ENCODE measurements at places on chromosomes 11 and 22.
A peak's percentile ranks its signal among the peaks of the same experiment; 100 is the strongest.

DNA sequence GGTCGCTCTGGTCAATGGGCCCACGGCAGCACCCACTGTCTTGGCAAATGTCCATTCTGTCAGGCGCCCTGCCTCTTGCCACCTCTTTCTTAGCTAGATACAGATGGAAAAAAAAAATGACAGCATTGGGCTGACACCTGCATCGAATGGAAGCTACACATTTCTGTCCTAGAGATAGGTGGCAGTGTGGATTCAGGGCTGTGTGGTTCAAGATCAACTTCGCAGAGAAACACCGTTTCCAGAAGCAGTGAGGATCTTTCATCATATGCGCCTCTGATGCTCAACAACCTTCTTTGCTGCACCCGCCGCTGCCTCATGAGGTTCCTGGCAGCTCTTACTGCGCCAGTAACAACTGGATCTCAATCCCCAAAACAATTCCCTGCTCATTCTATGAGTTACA lies 236.3 kb downstream of the KIRREL3 start:
- DNase-seq: no peak

GRCh38 chr11:73217131-73217809 lies 811 bp upstream of the P2RY2 start:
- no peak for DNase-seq

- no peak for DNase-seq
Measured at GRCh38 chr11:85884581-85885021, 29.4 kb downstream of the CCDC83 start.

- no peak for DNase-seq
Measured at GRCh38 chr11:46315783-46316563, 31.3 kb upstream of the DGKZ start.

DNA sequence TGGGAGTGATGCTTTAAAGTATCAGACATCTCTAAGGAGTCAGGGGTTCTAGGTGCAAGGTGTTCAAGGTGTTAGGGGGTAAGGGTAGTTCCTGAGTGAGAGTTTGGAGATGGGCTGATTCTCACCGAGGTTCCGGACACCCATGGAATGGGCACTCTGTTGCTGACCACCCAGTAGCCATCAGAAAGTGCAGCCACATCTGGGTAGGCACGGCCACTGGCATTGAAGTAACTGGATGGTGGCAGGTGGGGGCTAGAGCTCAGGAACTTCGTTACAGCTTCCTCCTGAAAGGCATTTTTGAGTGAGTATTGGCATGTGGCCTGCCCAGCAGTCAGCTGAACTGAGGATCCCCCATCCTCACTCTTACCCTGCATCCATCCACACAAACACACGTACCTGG lies 3.0 kb upstream of the TAF10 start:
- DNase-seq: no peak

DNA sequence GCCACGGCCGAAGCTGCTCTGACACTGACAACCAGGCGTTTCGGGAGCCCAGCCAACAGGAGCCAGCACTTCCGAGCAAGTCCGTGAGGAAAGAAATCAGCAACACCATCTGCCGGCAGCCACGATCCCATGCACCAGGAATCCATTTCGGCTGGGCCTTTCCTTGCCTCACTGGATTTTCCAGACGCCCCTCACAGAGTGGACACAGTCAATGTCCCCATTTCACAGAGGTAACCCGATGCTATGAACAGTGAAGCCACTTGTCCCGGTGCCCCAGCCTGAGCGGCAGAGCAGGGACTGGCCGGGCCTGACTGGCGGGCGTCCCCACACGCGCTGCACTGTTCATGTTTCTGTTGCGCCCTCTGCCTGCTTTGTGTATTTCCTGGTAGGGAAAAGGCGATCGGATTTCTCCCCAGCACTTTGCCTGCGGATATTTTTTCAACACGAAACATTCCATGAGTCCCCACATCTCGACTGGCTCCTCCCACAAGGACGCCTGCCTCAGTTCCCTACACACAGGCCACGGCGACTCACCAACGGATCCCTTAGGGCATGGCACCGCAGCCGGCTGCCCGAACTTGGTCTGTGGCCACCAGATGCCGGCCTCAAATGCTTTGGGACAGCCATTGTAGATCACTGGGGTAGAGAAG lies 55.3 kb downstream of the TRMU start:
- DNase-seq: no peak

DNA sequence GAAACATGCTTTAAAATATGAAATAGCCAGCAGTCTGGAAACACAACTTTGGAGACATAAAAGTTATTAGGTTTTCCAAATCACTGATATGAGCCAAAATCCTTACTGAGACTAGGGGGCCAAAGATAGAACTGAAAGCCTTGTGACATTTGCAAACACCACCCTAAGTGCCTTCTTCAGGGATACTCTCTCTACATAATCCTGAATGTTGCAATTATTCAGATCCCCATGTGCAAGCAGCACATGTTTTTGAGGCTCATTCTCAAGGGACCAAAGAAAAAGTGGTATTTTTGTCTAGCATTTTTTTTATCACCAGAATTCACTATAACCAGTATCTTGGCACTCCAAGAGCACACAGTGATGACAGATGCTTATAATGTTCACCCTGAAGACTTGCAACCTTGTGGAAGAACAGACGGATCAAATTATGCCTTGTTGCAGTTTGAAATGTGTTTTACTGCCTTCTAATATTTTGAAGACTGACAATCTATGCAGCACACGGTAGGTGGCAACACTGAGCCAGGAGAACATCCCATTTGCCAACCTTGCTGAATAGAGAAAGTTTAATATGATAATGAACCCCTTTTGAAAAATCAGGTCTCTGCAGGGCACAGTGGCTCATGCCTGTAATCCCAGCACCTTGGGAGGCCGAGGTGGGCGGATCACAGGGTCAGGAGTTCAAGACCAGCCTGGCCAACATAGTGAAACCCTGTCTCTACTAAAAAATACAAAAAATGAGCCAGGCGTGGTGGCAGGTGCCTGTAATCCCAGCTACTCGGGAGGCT lies 78.5 kb downstream of the PLEKHA7 start:
- peak; percentile 10 for DNase-seq

DNA sequence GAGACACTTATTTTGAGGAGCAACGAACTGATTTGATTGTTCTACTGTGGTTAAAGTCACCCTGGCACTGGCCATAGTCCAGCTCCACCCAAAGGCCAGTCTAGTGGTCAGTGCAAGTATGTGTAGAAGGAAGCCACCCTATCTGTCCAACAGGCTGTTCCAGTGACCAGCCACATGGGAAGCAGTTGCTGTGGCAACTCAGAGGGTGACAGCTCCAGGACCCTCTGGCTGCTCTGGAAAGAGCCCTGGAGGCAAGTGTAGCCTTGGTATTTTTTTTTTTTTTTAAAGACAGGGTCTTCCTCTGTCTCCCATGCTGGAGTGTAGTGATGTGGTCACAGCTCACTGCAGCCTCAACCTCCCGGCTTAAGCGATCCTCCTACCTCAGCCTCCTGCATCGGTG lies 27.8 kb downstream of the LMO1 start:
- DNase-seq: no peak

GRCh38 chr11:122816761-122817520 lies 21.4 kb upstream of the CRTAM start:
- no peak for DNase-seq

GRCh38 chr11:12842933-12843636 lies 166.0 kb upstream of the RASSF10 start:
- no peak for DNase-seq

DNA sequence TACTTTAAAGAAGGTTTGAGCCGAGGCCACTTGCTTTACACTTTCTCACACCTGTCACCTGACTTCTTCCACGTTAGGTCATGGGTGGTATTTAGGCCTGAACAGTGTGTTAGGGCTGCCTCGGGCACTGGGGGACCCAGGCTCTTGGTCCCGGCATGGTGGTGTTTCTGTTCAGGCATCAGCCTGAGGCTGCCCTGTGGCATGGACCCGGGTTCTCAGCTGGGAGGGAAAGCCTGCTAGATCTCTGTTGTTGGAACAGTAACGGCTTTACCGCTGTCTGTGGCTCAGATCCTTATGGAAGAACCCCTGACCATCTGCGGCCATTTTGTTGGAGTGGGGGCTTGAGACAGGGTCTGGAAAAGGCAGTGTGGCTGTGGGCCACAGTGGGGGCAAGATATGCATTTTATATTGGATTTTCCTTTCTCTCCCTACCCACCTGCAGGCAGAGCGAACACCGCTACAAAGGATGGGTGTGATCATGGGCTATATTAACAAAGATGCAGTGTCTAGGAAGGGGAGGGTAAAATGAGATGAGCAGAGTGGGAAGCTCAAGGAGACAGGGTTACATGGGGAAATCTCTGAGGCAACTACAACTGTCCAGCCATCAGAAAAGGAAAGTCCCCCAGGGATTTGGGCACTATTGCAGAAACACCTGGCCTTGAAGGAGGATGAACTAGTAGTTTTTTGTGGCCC lies 1.6 kb upstream of the KCNJ11 start:
- no peak for DNase-seq

All from stimulated activated CD4-positive, alpha-beta T cell treated with anti-CD3 and anti-CD28 coated beads, Interleukin-12 subunit alpha, Interleukin-12 subunit beta, amount 100 ng/mL, for 4 hours (primary cell).